ENCODE measurements at places on chromosomes 7 and 10. TPM values are rescaled to one million over a fixed set of nuclear protein-coding genes. Genes with fewer than 3 reads are reported as not detected.

LIPF gene
- not detected for total RNA-seq

ZNF212 gene
- 10.5 TPM for total RNA-seq

AEBP1 gene
- total RNA-seq, result 92.2 TPM

DNA sequence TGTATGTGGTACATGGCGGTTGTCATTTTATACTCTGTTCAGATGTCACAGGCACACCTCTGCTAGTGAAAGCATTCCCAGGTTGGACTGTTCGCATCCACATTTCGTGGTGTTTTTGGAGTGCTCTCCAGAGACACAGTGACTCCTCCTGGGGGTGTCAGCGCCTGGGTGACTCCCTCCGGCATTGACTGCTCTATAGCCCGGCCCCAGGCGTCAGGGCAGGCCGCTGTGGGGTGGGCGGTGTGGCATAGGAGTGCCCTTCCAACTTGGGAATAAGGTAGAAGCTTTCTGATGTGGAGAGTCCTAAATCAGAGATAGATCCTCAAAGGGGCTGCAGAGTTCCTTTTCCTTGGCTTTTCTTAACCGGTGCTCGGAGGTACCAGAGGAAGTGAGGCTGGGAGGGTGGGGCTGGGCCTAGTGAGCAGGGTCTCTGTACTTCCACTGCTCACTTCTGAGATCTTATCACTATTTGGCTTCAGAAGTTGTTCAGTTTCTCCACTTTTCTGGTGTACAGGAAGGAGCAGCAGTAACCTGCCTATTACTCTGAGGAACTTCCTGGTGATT, 32.3 kb downstream of the CCNY start:
- peak overlapping the region; percentile 65 for H3K27ac ChIP-seq
- H3K4me1 ChIP-seq, result peaks cover 35% of the 10 kb centered on the region
- no peak for DNase-seq
- no peaks in the 10 kb centered on the region for H3K27me3 ChIP-seq
- H3K4me3 ChIP-seq, result no peak overlapping the region

GRCh38 chr10:71881647-71882355, 30.8 kb upstream of the PSAP start:
- no peaks in the 10 kb centered on the region for H3K4me1 ChIP-seq
- no peaks in the 10 kb centered on the region for H3K27me3 ChIP-seq
- DNase-seq, result no peak
- H3K27ac ChIP-seq, result peak overlapping the region; percentile 39
- no peaks in the 10 kb centered on the region for H3K36me3 ChIP-seq

- DNase-seq, result no peak
- H3K4me3 ChIP-seq, result peak overlapping the region; percentile 61
- H3K4me1 ChIP-seq, result peaks cover 28% of the 10 kb centered on the region
- H3K27ac ChIP-seq, result peak overlapping the region; percentile 92
These were observed 1.3 kb downstream of the IFIT2 start for GRCh38 chr10:89303161-89303560.

- H3K4me1 ChIP-seq, result peaks cover 33% of the 10 kb centered on the region
- H3K36me3 ChIP-seq, result no peaks in the 10 kb centered on the region
- no peaks in the 10 kb centered on the region for H3K27me3 ChIP-seq
- no peak for DNase-seq
- H3K4me3 ChIP-seq, result peak overlapping the region; percentile 33
- peak overlapping the region; percentile 67 for H3K27ac ChIP-seq
These were observed 5.0 kb downstream of the TCF7L2 start for GRCh38 chr10:112954974-112955581.

DNA sequence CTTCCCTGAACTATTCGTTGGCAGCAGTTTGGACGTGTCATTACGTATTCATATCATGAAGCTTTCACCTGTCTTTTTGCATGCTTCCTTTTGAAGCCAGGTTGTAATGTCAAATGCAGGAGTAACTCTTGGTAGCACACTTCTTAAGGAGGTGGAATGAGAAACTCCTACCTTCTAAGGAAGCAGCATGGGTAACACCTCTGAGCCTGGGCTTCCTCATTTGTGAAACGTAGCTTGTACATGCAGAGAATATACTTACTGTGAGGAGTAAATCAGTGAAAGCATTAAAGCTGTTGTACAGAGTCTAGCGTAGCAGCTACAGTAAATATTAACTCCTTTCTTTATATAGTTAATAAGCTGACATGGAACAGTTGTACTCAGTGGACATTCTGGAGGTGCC, 21.1 kb downstream of the CUL1 start:
- H3K4me1 ChIP-seq, result peaks cover 42% of the 10 kb centered on the region
- no peak overlapping the region for H3K27ac ChIP-seq
- no peaks in the 10 kb centered on the region for H3K36me3 ChIP-seq
- H3K4me3 ChIP-seq, result no peak overlapping the region

DNA sequence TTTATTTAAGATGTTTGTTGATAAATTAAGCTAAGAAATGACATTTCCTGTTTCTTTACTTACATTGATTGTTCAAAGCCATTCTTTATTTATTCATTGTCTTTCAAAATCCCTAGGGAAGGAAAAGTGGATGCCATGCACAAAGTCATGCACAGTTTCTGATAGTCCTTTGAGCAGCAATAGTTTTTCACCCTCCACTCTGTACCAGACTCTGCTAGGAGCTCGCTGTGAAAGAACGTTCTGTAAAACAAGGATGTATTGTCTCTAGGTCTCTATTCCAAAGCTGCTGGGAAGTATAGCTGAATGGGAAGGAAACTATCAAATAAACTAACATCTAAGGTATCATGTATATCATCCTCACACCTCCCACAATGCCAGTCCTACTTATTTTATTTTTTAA, 7.8 kb upstream of the NOC3L start:
- no peaks in the 10 kb centered on the region for H3K27me3 ChIP-seq
- no peak overlapping the region for H3K27ac ChIP-seq
- no peak for DNase-seq
- H3K4me1 ChIP-seq, result no peaks in the 10 kb centered on the region
- H3K36me3 ChIP-seq, result no peaks in the 10 kb centered on the region
- no peak overlapping the region for H3K4me3 ChIP-seq

DNA sequence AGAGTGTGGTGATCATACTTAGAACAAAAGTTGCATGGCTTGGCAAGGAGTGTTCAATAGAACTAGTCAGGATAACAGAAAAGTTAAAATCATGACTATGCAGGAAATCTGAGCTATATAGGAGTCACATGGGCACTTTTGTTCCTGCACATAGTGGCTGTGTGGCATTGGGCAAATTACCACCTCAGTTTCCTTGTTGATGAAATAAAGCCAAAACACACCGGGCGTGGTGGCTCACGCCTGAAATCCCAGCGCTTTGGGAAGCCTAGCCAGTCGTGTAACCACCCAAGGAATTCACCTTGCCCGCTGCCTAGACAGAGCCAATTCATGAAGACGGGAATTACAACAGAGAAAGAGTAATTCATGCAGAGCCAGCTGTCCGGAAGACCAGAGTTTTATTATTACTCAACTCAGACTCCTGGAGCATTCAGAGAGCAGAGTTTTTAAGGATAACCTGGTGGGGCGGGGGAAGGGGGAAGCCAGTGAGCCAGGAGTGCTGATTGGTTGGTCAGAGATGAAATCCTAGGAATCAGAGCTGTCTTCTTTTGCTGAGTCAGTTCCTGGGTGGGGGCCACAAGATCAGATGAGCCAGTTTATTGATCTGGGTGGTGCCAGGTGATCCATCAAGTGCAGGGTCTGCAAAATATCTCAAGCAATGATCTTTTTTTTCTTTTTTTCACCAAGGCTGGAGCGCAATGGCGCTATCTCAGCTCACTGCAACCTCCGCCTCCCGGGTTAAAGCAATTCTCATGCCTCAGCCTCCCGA, 6.4 kb upstream of the MKRN1 start:
- H3K4me3 ChIP-seq, result no peak overlapping the region
- no peak for DNase-seq
- H3K27me3 ChIP-seq, result no peaks in the 10 kb centered on the region
- H3K27ac ChIP-seq, result no peak overlapping the region
- H3K4me1 ChIP-seq, result peaks cover 4% of the 10 kb centered on the region

DNA sequence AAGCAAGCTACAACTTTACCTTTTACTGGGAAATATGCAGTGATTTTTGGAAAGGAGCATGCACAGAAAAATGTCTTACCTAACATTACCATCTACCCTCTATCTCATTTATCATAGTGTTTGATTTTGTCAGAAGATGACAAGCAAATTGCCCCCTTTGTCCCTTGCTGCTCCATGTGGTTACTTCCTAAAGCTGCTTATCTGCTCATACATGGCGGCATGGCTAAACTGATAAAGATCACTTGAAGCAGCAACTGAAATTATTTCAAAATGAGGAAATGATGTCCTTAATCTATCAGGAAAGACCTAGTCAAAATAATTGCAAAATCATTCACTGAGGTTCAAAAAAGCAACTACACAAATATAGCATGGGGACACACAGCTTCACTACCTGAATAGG, 1198.5 kb upstream of the SORCS1 start:
- H3K4me1 ChIP-seq, result no peaks in the 10 kb centered on the region
- no peak for DNase-seq
- no peak overlapping the region for H3K27ac ChIP-seq

GRCh38 chr7:69334701-69335100, 263.6 kb upstream of the AUTS2 start:
- no peaks in the 10 kb centered on the region for H3K27me3 ChIP-seq
- DNase-seq, result no peak
- H3K4me1 ChIP-seq, result no peaks in the 10 kb centered on the region

GRCh38 chr7:99558306-99559174, at the start of gene ZNF655:
TSS of gene ZNF655 (plus strand) at chr7:99558642. CDS start at chr7:99560560, 1,918 bp downstream.
- H3K27ac ChIP-seq, result peak within 1 kb of the TSS; percentile 98
- H3K36me3 ChIP-seq, result peaks cover 15% of the 10 kb centered on the region
- H3K27me3 ChIP-seq, result no peaks in the 10 kb centered on the region
- H3K4me3 ChIP-seq, result peak within 1 kb of the TSS; percentile 78
- peak; percentile 89 for DNase-seq

- no peaks in the 10 kb centered on the region for H3K36me3 ChIP-seq
- no peak overlapping the region for H3K4me3 ChIP-seq
- DNase-seq, result no peak
- H3K27ac ChIP-seq, result no peak overlapping the region
- peaks cover 19% of the 10 kb centered on the region for H3K4me1 ChIP-seq
- no peaks in the 10 kb centered on the region for H3K27me3 ChIP-seq
These were observed 2.0 kb downstream of the DBF4 start for GRCh38 chr7:87878208-87878735.

GRCh38 chr7:79272938-79273337, 180.5 kb downstream of the MAGI2 start:
- no peak overlapping the region for H3K4me3 ChIP-seq
- no peak overlapping the region for H3K27ac ChIP-seq
- H3K36me3 ChIP-seq, result no peaks in the 10 kb centered on the region
- H3K4me1 ChIP-seq, result no peaks in the 10 kb centered on the region

DNA sequence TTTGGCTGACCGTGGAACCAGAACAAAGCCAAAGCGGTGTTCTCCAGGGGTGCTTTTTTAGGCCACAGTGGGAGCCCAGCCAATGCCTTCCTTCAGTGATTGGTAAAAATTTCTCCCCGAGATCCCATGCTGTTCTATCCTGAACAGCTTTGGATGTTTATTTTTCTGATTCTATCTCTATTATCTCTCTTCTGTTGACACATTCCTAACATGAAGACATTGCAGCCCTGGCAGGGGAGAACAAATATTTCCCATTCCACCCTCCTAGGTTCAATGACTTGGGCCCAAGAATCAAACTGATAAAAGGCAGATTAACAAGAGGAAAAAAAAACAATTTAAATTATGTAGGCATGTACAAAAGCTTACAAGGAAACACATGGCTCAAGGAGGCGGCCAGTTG, 162.7 kb downstream of the PFKFB3 start:
- H3K4me3 ChIP-seq, result no peak overlapping the region
- no peaks in the 10 kb centered on the region for H3K36me3 ChIP-seq
- H3K4me1 ChIP-seq, result no peaks in the 10 kb centered on the region
- no peak overlapping the region for H3K27ac ChIP-seq

GRCh38 chr10:76034353-76035205, 603.2 kb downstream of the LRMDA start:
- no peak overlapping the region for H3K27ac ChIP-seq
- DNase-seq, result no peak
- no peaks in the 10 kb centered on the region for H3K27me3 ChIP-seq
- H3K36me3 ChIP-seq, result no peaks in the 10 kb centered on the region
- H3K4me1 ChIP-seq, result peaks cover 25% of the 10 kb centered on the region

DNA sequence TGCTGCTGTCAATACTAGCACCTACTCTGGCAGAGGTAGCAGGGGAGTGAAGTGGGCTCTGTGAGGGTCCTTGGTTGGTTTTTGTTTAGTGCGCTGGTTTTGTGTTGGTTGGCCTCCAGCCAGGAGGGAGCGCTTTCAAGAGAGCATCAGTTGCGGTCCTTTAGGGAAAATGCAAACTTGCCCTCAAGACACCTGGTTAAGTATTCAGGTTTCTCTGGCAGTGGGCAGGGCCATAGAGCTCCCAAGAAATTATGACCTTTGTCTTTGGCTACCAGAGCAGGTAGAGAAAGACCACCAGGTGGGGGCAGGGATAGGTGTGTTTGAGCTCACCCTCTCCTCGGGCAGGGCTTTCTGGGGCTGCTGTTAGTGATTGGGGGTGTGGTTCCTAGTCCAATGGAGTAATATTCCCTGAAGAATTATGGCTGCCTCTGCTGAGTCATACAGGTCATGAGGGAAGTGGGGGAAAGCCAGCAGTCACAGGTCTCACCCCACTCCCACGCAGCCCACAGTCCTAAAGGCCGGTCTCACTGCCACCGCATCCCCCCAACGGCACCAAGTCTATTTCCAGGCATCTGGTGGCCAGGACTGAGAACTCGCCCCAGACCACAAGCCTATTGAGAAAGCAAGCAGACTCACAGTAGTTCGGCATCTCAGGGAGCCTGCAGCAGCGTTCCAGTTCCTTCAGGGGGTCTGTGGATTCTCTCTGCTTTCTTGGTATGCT, 280.5 kb downstream of the SFMBT2 start:
- no peak overlapping the region for H3K27ac ChIP-seq
- no peak for DNase-seq
- no peak overlapping the region for H3K4me3 ChIP-seq
- H3K36me3 ChIP-seq, result no peaks in the 10 kb centered on the region
- H3K4me1 ChIP-seq, result no peaks in the 10 kb centered on the region

GRCh38 chr10:80284522-80284921, 4.9 kb downstream of the MAT1A start:
- no peak overlapping the region for H3K27ac ChIP-seq
- no peaks in the 10 kb centered on the region for H3K4me1 ChIP-seq
- no peak overlapping the region for H3K4me3 ChIP-seq
- H3K36me3 ChIP-seq, result no peaks in the 10 kb centered on the region

GRCh38 chr7:20787660-20788419, 1.2 kb upstream of the SP8 start:
- no peaks in the 10 kb centered on the region for H3K36me3 ChIP-seq
- peaks cover 33% of the 10 kb centered on the region for H3K4me1 ChIP-seq
- H3K27ac ChIP-seq, result no peak overlapping the region
- peaks cover 88% of the 10 kb centered on the region for H3K27me3 ChIP-seq
- no peak overlapping the region for H3K4me3 ChIP-seq
- DNase-seq, result no peak

DNA sequence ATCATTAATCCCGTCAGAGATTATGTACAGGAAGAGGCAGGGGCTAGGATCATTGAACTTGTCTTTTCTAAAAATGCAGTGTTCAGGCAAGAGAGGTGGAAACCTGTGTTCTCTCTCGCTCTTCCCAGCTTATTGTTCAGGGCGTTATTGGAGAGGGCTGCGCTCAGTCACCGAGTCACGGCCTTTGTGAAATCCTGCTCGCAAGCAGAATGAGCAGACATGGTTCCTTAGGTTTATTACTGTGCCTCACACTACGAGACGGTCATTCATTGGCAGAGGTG, 631 bp upstream of the PRKRIP1 start:
- peak overlapping the region; percentile 86 for H3K27ac ChIP-seq
- no peaks in the 10 kb centered on the region for H3K27me3 ChIP-seq
